PC-3 (cell line): ENCODE measurements at places on chromosomes 5 and 9. TPM values are rescaled to one million over a fixed set of nuclear protein-coding genes. Genes with fewer than 3 reads are reported as not detected.

DNA sequence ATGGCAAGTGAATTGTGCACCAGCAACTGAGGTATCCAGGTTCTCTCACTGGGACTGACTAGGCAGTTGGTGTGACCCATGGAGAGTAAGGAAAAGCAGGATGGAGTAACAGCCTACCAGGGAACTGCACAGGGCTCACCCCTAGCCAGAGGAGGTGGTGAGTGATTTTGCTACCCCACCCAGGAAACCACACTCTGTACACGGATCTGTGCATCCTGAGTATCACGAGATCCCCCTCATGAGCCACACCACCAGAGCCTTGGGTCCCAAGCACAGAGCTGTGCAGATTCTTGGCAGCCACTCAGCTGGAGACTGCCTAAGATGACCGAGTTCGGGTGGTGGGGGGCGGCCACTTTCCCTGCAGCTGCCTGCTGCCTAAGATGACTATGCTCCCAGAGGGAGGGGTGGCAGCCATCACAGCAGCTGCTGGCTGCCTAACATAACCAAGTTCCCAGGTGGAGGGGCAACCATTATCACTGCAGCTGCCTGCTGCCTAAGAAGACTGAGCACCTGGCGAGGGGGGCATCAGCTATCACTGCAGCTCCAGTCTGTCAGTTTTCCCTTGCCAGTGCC lies 48.4 kb upstream of the EFNA5 start:
- H3K36me3 ChIP-seq: no peaks in the 10 kb centered on the region
- no peak overlapping the region for H3K27ac ChIP-seq
- no peak overlapping the region for H3K4me3 ChIP-seq

C5orf46 gene
- 59.9 and 78.7 TPM in 2 replicates for total RNA-seq

DNA sequence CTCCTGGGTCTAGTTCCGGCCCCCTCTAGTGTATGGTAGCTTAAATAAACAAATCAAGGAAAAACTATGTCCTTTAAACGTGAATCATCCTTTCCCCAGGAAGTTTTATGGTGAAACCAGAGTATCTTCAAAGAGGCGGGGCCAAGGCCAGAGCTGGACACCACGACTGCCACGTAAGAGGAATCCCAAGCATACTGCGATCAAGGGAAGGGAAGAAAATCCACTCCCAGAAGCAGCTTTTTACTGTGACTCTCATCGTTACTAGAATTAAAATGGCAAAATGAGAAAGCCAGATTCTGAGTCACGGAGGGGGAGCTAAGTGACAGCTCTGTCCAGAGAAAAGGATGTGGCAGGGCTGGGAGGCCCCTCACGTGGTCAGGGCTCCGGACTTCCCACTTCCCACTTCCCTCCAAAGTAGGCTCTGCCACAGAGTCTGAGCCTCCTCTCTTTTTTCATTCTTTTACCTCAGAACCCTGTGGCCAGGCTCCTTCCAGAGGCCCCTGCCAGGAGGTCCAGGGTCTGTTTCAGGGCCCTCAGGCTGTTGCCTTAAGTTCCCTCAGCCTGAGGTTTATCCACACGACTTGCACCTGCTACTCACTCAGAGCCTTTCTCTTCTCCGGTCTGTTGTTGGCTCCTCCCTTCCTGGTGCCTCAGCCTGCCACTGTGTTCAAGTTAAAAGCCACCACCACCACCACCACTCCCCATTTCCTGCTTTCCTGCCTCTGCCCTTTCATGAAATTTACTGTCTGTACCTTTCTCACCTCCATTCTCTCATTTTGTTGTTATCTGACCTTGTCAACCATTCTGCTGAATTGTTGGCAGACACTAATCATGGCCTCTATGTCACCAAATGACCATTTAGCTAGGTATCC lies 1.4 kb upstream of the GLRX start:
- peak; percentile 92 for DNase-seq
- no peaks in the 10 kb centered on the region for H3K27me3 ChIP-seq
- peak overlapping the region; percentile 96 for H3K27ac ChIP-seq
- H3K4me3 ChIP-seq: peak overlapping the region; percentile 73

SPINK7 gene
- 0.15 TPM in 1 of 2 replicates, not detected in the other for total RNA-seq

RGMB gene
- total RNA-seq: 31.1 and 37.3 TPM in 2 replicates

DNA sequence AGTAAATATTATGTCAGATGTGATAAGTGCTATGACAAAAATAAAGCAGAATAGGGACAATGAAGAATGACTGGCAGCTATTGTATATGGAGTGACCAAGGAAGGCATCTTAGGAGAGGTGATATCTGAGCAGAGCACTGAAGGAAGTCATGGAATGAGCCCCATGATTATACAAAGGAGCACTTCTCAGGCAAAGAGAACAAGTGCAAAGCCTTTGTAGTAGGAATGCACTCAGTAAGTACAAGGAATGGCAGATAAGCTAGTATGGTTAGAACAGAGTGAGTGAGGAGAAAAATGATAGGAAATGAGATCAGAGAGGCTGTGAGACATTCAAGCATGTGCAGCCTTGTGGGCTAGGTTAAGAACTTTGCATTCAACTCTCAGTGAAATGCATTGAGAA lies 214.8 kb downstream of the LURAP1L start:
- no peaks in the 10 kb centered on the region for H3K36me3 ChIP-seq
- H3K4me1 ChIP-seq: no peaks in the 10 kb centered on the region
- no peaks in the 10 kb centered on the region for H3K27me3 ChIP-seq
- H3K27ac ChIP-seq: no peak overlapping the region
- no peak for DNase-seq
